Ovary (tissue), 10 donors: ENCODE measurements at places on chromosomes 1 and 21. TPM values are rescaled to one million over a fixed set of nuclear protein-coding genes. Genes with fewer than 3 reads are reported as not detected.

GRCh38 chr1:78722947-78723346 is 73.3 kb downstream of the IFI44 start:
- H3K4me3 ChIP-seq: no peak overlapping the region
- no peaks in the 10 kb centered on the region for H3K36me3 ChIP-seq
- no peaks in the 10 kb centered on the region for H3K4me1 ChIP-seq
- no peaks in the 10 kb centered on the region for H3K27me3 ChIP-seq

The DENND2C gene
- total RNA-seq: 2.6 TPM

- peak overlapping the region; percentile 71 for H3K27ac ChIP-seq
- no peak for DNase-seq
- no peaks in the 10 kb centered on the region for H3K36me3 ChIP-seq
- peaks cover 64% of the 10 kb centered on the region for H3K4me1 ChIP-seq
- no peak overlapping the region for H3K4me3 ChIP-seq
Measured at GRCh38 chr1:27597516-27598294, 6.2 kb downstream of the AHDC1 start.

GRCh38 chr1:33277488-33278084 is 21.3 kb downstream of the ZNF362 start:
- H3K36me3 ChIP-seq: no peaks in the 10 kb centered on the region
- peaks cover under 1% of the 10 kb centered on the region for H3K4me1 ChIP-seq
- DNase-seq: no peak
- no peak overlapping the region for H3K4me3 ChIP-seq

The PPM1J gene
- total RNA-seq: 6.3 TPM

The C1QB gene
- 131 TPM for total RNA-seq

- H3K27me3 ChIP-seq: no peaks in the 10 kb centered on the region
- H3K4me3 ChIP-seq: no peak overlapping the region
- no peak overlapping the region for H3K27ac ChIP-seq
Measured at GRCh38 chr1:219039682-219040154, 134.0 kb upstream of the LYPLAL1 start.

DNA sequence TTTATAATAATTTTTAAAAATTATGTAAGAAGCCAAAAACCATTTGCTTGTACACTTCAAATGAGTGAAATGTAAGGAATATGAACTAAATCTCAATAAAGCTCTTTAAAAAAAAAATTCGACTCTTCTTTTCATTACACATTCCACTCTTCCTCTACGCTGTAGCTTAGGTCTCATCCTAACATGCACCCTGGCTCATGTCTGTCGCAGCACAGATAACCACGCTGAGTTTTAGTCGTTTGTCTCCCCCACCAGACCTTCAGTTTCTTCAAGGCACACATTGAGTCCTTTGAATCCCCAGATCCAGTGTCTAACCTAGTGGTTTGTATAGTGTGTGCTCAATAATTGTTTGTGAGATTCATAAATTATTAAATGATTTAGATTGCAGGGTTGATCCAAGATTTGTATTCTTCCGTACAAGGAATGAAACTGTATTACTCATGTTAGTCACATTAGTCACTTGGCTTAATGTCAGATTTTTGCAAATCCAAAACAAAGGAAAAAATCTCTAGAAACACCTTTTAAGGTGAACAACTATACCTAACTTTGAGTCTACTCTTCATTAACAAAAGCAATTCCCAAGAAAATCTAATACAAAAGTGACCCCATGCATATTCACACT is 57.3 kb downstream of the SLC25A24 start:
- H3K27me3 ChIP-seq: no peaks in the 10 kb centered on the region
- DNase-seq: no peak
- H3K4me1 ChIP-seq: no peaks in the 10 kb centered on the region
- H3K27ac ChIP-seq: no peak overlapping the region
- H3K4me3 ChIP-seq: no peak overlapping the region

The TMEM200B gene
- 30.6 TPM for total RNA-seq

- DNase-seq: no peak
- no peaks in the 10 kb centered on the region for H3K36me3 ChIP-seq
- H3K4me1 ChIP-seq: no peaks in the 10 kb centered on the region
- no peak overlapping the region for H3K27ac ChIP-seq
- no peak overlapping the region for H3K4me3 ChIP-seq
Measured at GRCh38 chr1:192737306-192737705, 71.5 kb upstream of the RGS2 start.

- H3K4me1 ChIP-seq: no peaks in the 10 kb centered on the region
- H3K27ac ChIP-seq: no peak overlapping the region
- no peaks in the 10 kb centered on the region for H3K27me3 ChIP-seq
- H3K36me3 ChIP-seq: no peaks in the 10 kb centered on the region
- DNase-seq: no peak
Measured at GRCh38 chr21:44416193-44416592, 39.1 kb upstream of the LRRC3 start.

The RBM15 gene
- 26.5 TPM for total RNA-seq

DNA sequence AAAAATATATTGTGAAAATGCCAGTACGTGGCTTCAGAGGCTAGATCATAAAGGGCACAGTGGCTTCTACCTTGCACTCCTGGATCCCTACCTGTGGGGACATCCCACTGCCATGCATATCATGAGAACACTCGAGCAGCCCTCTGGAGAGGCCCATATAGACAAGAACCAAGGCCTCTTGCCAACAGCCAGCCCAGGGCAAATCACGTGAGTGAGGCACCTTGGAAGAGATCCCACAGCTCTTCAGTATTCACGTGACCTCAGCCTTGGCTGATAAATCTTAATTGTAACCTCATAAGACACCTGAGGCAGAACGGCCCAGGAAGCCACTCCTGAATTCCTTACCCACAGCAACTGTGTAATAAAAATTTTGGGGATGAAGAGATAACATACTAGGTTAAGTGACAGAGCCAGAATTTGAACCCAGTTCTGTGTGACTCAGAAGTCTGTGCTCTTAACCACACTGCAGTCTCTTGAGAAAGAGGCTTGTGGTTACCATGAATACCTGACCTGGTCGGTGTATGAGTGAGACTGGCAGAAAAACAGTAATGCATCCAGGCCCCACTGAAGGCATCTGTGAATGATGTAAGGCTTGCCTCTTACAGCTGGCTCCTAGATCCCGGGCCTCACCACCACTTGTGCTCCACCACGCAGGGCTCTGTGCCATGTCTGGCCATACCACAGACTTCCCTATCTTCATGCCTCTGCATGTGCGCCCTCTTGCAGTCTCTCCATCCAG is 6.9 kb upstream of the A3GALT2 start:
- no peak overlapping the region for H3K27ac ChIP-seq
- no peak overlapping the region for H3K4me3 ChIP-seq
- H3K4me1 ChIP-seq: peaks cover 3% of the 10 kb centered on the region
- DNase-seq: peak; percentile 50
- H3K27me3 ChIP-seq: no peaks in the 10 kb centered on the region

DNA sequence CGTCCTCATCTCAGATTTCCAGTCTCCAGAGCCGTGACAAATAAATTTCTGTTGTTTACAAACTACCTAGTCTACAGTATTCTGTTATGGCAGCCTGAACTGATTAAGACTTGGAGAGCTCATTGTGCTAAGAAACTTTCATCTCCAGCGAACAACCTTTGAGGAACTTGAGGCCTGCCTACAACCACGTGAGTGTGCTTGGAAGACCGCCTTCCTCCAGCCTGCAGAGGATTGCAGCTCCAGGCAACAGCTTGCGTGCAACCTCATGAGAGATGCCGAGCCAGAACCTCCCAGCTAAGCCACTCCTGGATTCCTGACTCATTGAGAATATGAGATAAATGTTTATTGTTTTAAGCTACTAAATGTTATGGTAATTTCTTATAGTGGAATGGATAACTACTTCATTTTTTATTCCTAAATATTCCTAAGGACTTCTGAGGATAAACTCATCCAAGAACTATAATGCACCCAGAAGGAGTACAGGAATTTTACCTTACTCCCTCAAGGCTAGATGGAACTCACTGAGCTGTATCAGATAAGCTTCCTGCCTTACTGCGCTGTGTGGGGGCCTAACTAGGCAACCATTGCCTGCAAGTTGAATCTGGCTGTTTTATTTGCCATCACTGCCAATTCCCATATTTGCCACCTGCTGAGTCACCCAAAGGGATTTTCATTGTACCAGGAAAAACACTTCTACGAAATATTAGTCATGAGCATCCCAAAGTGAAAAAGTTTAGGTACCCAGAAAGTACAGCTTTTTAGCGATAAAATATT is 17.6 kb downstream of the FAM177B start:
- no peaks in the 10 kb centered on the region for H3K27me3 ChIP-seq
- no peaks in the 10 kb centered on the region for H3K36me3 ChIP-seq
- no peak overlapping the region for H3K27ac ChIP-seq

DNA sequence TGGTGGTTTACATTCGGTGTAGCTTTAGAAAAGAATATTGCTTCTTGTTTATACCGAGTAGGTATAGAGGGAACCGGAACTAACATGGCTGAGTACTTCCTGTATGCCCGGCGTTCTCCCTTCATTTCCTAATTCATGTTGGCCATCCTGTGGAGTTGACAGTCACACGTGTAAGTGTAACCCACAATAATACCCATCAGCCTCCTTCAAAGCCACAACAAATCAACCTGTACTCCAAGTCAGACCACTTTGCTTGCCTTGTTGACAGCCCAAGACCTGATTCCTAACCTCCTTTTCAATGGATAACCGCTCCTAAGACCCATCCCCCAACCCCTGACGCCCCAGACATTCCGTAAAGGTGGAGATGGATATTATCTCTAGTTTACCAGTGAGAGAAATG is 42.1 kb downstream of the UBE2U start:
- no peaks in the 10 kb centered on the region for H3K27me3 ChIP-seq
- H3K27ac ChIP-seq: no peak overlapping the region
- no peaks in the 10 kb centered on the region for H3K36me3 ChIP-seq
- no peak for DNase-seq
- no peaks in the 10 kb centered on the region for H3K4me1 ChIP-seq

- no peak overlapping the region for H3K27ac ChIP-seq
- no peak for DNase-seq
- H3K4me3 ChIP-seq: no peak overlapping the region
Measured at GRCh38 chr1:2803086-2803930, 1.8 kb upstream of the TTC34 start.

- no peak overlapping the region for H3K4me3 ChIP-seq
- no peaks in the 10 kb centered on the region for H3K36me3 ChIP-seq
- no peak for DNase-seq
- peaks cover 10% of the 10 kb centered on the region for H3K4me1 ChIP-seq
- no peaks in the 10 kb centered on the region for H3K27me3 ChIP-seq
Measured at GRCh38 chr1:25435397-25436108, 4.9 kb downstream of the MACO1 start.

The PGBD5 gene
- total RNA-seq: 0.88 TPM

The PER3 gene
- 45.9 TPM for total RNA-seq

GRCh38 chr21:20459838-20460237 is 538.4 kb upstream of the NCAM2 start:
- H3K27me3 ChIP-seq: no peaks in the 10 kb centered on the region
- H3K36me3 ChIP-seq: no peaks in the 10 kb centered on the region
- H3K27ac ChIP-seq: no peak overlapping the region
- DNase-seq: no peak

GRCh38 chr1:151537112-151537511 is 3.0 kb upstream of the TUFT1 start:
- H3K27me3 ChIP-seq: no peaks in the 10 kb centered on the region
- no peaks in the 10 kb centered on the region for H3K36me3 ChIP-seq
- H3K27ac ChIP-seq: no peak overlapping the region
- no peak overlapping the region for H3K4me3 ChIP-seq
- no peak for DNase-seq

GRCh38 chr1:243848165-243848857 is 1.7 kb downstream of the AKT3 start:
- peak overlapping the region; percentile 62 for H3K4me3 ChIP-seq
- H3K36me3 ChIP-seq: no peaks in the 10 kb centered on the region
- DNase-seq: no peak

The OR2T29 gene
- not detected for total RNA-seq

The TIPRL gene
- total RNA-seq: 27.7 TPM

GRCh38 chr21:32975811-32976431 is 49.8 kb upstream of the OLIG2 start:
- H3K4me3 ChIP-seq: no peak overlapping the region
- H3K27me3 ChIP-seq: no peaks in the 10 kb centered on the region
- no peak overlapping the region for H3K27ac ChIP-seq
- H3K4me1 ChIP-seq: no peaks in the 10 kb centered on the region
- H3K36me3 ChIP-seq: no peaks in the 10 kb centered on the region

The GLMP gene
- total RNA-seq: 32.3 TPM

DNA sequence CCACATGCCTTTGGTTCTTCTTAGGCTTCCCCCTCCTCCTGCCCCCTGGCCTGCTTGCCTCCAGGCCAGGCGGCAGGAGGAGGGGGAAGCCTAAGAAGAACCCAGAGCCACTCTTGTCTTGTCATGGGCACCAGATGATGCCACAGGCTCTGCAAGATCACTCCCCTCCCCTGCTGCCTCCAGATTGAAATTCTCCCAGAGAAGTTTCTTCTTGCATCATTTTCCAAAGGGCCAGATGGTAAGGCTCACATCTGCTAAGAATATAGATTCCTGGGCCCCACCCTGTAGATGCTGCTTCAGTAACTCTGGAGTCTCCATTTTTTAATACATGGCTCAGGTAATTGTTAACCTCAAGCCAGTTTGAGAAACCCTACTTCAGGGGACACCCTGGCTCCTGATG is 60.8 kb downstream of the FAM163A start:
- DNase-seq: no peak
- H3K4me1 ChIP-seq: no peaks in the 10 kb centered on the region
- H3K4me3 ChIP-seq: no peak overlapping the region
- H3K27me3 ChIP-seq: no peaks in the 10 kb centered on the region
- no peak overlapping the region for H3K27ac ChIP-seq

DNA sequence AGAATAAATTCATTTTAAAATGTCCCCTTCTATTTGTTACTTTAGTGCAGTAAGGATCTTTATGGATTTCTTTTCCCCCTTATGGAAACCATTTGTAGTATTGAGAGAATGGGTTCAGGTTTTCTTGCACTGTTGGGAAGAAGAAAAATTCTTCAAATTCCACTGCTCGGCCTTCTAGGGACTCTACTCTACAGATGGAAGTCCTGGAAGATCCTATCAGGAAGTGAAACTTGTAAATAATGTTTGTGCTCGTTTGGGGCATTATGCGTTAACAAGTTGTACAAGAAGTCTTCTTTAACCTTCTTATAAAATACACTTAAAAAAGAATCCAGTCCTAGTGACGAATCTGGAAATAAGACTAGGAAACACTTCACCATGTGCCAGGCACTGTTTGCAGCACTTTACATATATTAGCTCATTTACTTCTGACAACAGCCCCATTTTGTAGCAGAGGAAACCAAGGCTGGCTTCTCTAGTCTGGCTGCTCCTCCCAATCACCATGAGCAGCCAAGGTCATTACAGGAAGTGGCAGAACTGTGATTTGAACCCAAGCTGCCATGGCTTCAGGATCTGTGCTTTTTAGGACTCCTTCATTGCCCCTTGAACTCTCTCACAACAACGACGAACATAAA is 11.8 kb downstream of the LRRC8D start:
- H3K27ac ChIP-seq: no peak overlapping the region
- H3K4me1 ChIP-seq: no peaks in the 10 kb centered on the region
- DNase-seq: no peak
- no peak overlapping the region for H3K4me3 ChIP-seq
- H3K27me3 ChIP-seq: no peaks in the 10 kb centered on the region

GRCh38 chr1:110067893-110068645 is 2.4 kb downstream of the ALX3 start:
- no peak for DNase-seq
- H3K36me3 ChIP-seq: no peaks in the 10 kb centered on the region
- H3K27me3 ChIP-seq: peaks cover 10% of the 10 kb centered on the region
- no peak overlapping the region for H3K27ac ChIP-seq

The IGSF21 gene
- total RNA-seq: 0.24 TPM
